ENCODE measurements at places on chromosomes 16 and 17. TPM values are rescaled to one million over a fixed set of nuclear protein-coding genes. Genes with fewer than 3 reads are reported as not detected.

HOXB8 gene
- 0.85 TPM for total RNA-seq

KRTAP4-9 gene
- total RNA-seq, result not detected

GALK1 gene
- 11.3 TPM for total RNA-seq

LGALS9C gene
- not detected for total RNA-seq

NEUROD2 gene
- total RNA-seq, result not detected

HLF gene
- 7.7 TPM for total RNA-seq

NPIPA7 gene
- total RNA-seq, result 7.7 TPM

HS3ST3B1 gene
- total RNA-seq, result 2.4 TPM

TP53TG3F gene
- total RNA-seq, result not detected

CD300LB gene
- not detected for total RNA-seq

CFAP97D1 gene
- not detected for total RNA-seq

NLRC5 gene
- 10.7 TPM for total RNA-seq

LPO gene
- total RNA-seq, result not detected

HBA1 gene
- 472 TPM for total RNA-seq
